Heart left ventricle (tissue), 16 donors: ENCODE measurements at places on chromosomes 4 and X. TPM values are rescaled to one million over a fixed set of nuclear protein-coding genes. Genes with fewer than 3 reads are reported as not detected.

Gene CT45A5
- total RNA-seq = not detected

Gene ADGRG2
- total RNA-seq = 0.56 TPM

Gene CENPI
- 0.20 TPM for total RNA-seq

Gene MEPE
- total RNA-seq = not detected

Gene MAGEB10
- not detected for total RNA-seq

Gene FGF2
- total RNA-seq = 4.7 TPM

DNA sequence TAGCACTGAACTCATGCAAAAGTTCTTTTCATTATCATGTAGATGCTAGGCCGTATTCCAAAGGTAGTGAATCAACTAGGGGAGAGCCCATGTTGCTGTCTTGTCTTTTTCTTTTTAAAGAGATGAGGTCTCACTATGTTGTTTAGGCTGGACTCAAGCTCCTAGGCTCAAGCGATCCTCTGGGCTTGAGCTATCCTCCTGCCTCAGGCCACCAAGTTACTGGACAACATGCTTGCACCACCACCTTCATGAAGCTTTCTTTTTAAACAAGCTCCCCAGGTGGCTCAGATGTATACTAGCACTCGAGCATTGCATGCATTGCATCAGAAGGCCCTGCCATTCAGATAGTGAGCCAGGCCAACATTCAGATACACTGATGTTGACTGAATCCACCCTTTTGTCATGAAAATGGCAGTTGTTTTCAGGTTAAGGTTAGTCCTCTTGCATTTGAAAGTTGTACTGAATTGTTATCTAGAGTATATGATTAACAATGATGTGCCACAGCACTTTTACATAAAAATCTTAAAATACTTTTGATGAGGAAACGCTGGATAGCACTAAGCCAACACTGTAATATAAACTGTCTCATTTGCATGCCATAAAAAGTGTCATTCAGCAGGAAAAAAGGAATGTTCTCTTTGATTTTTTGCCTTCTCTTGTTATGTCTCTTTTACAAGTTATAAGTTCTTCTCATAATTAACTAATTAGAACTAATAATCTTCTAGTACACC, 76.7 kb downstream of the FNIP2 start:
- H3K27me3 ChIP-seq = no peaks in the 10 kb centered on the region
- no peak for DNase-seq
- peaks cover 3% of the 10 kb centered on the region for H3K4me1 ChIP-seq
- no peak overlapping the region for H3K27ac ChIP-seq
- H3K36me3 ChIP-seq = no peaks in the 10 kb centered on the region

DNA sequence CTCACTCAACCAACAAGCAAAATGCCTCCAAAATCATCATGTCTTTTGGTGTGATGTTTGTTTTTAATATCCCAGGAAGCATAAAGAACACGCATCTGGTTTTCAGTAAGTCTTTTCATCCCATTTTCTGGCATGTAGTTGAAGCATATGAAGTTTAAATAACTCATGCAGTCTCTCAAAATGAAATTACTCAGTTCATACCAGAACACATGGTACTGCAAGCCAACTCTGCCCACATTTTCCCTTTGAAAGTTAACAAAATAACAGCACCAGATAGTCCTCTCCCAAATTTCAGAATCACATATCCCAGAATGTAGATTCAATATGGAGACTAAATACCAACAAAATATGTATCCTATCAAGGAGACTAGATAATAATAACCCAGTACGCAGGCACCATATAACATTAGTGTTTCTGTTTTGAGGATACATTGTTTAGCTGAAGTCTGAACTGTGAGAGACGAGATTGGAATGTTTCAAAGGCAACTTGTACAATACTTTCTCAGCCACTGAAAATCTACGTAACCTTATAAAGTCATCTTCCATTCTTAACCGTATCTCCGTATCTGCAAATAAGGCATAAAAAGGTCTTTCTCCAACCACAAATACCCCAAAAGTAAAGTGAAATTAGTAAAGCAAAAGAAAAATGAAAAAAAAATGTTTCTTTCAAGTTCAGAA, 23.1 kb downstream of the CORIN start:
- no peak for DNase-seq
- no peaks in the 10 kb centered on the region for H3K36me3 ChIP-seq
- H3K27ac ChIP-seq = no peak overlapping the region
- no peaks in the 10 kb centered on the region for H3K27me3 ChIP-seq

DNA sequence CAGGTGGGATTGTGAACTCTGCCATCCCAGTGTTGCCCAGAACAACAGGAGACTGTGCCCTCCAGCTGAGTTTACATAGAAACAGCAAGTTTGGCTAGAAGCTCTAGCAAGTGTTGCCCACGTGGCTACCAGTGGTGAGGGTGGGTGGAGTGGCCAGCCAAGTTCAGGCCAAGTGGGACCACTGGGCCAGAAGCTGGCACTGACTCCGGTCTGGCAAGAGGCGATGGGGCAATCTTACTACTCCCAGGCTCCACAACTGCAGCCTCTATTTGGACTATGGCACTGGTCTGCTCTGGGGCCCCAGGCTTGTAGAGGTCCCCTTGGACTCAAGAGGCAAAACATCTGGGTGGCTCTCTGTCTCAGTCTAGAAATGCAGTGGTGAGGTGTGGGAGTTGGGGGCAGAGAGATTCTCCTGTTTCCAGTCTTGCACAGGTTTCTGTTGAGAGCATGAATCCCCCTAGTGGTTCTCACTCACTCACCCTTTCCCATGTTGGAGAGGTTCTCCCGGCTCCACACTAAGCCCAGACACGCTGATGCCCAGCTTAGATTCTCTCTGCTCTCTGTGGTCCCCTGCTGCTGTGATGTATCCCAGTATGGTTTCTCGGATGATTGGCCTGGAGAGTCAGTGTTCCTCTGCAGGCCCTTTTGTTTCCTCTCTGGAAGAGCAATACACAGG, 615.3 kb downstream of the PDHA2 start:
- H3K36me3 ChIP-seq = no peaks in the 10 kb centered on the region
- no peaks in the 10 kb centered on the region for H3K27me3 ChIP-seq
- no peak overlapping the region for H3K4me3 ChIP-seq

DNA sequence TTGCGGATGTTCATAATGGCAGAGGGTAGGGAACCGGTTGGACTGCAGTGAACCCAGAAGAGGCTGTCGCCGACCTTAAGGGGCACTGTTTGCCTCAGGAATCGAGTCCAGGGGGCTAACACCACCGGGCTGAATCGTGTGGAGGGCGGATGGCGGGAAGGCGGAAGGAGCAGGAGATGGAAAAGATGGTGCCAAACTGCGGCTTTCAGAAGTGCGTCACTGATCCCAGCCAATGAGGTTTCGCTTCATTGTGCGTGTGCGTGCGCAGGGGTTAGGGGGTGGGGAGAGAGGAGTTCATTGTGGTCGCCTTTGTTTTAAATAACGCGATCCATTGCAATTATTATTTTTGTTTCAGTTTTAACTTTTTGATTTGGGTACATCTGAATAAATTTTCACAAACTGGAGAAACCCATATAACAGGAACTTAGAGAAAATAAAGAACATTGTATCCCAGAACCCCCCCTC, at the start of gene NAA11:
Gene NAA11, minus strand, starts transcription at position 198 of the 465 bp plus-strand sequence. Its CDS starts 184 bp downstream, at position 14.
- no peaks in the 10 kb centered on the region for H3K4me1 ChIP-seq
- H3K36me3 ChIP-seq = no peaks in the 10 kb centered on the region
- DNase-seq = no peak
- H3K27me3 ChIP-seq = no peaks in the 10 kb centered on the region
- H3K4me3 ChIP-seq = no peak within 1 kb of the TSS

- no peaks in the 10 kb centered on the region for H3K36me3 ChIP-seq
- H3K4me3 ChIP-seq = no peak overlapping the region
- H3K27me3 ChIP-seq = no peaks in the 10 kb centered on the region
- DNase-seq = no peak
Measured at GRCh38 chr4:80340036-80340435, 4.5 kb downstream of the CFAP299 start.

- H3K4me1 ChIP-seq = no peaks in the 10 kb centered on the region
- no peaks in the 10 kb centered on the region for H3K27me3 ChIP-seq
- DNase-seq = peak; percentile 48
- no peaks in the 10 kb centered on the region for H3K36me3 ChIP-seq
Measured at GRCh38 chrX:48591255-48591791, 6.0 kb upstream of the WDR13 start.

DNA sequence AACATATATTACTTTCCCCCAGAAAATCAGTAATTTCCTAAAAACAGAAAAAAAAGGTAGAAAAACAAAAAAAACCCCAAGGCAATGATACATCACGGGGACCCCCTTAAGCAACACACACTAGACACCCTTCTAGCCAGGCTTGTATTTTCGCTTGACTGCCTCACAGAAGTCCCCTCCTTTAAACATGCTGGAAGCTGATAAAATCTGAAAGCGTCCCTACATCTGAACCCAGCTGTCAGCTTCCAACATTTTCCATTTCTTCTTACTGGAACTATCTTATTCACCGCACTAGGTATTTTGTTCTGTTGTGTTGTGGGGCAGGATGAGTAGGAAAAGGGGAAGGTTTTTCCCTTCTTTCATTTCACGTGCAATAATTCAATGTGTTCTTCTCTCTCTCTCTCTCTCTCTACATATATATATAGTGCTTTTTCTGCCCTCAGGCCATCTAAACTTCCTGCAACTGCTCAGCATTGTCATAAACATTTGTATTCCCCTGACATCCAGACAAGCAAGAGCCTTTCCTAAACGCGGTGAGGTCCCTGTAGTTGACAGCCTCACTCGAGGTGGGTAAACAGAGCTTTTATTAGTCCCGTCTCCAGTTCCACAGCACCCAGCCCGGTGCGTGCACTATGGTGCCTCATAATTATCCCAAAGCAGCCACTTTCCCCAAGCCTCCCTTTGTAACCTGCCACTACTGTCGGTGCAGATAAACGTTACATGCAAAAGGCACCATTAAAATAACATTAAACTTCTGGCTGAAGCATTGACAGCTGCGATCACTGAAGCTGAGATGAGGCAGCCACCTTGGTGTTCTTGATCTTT, 82.5 kb downstream of the GATB start:
- H3K27me3 ChIP-seq = no peaks in the 10 kb centered on the region
- no peak for DNase-seq
- peaks cover 3% of the 10 kb centered on the region for H3K36me3 ChIP-seq
- H3K4me1 ChIP-seq = peaks cover 7% of the 10 kb centered on the region
- H3K27ac ChIP-seq = no peak overlapping the region

GRCh38 chr4:92251711-92252110, 52.1 kb upstream of the GRID2 start:
- no peaks in the 10 kb centered on the region for H3K27me3 ChIP-seq
- H3K4me1 ChIP-seq = no peaks in the 10 kb centered on the region
- H3K27ac ChIP-seq = no peak overlapping the region
- no peaks in the 10 kb centered on the region for H3K36me3 ChIP-seq
- DNase-seq = no peak

- H3K27ac ChIP-seq = no peak overlapping the region
- H3K4me3 ChIP-seq = no peak overlapping the region
- no peak for DNase-seq
- peaks cover 8% of the 10 kb centered on the region for H3K36me3 ChIP-seq
Measured at GRCh38 chrX:154381271-154381670, 2.2 kb downstream of the EMD start.
